ENCODE measurements at places on chromosomes 11 and 22.

DNA sequence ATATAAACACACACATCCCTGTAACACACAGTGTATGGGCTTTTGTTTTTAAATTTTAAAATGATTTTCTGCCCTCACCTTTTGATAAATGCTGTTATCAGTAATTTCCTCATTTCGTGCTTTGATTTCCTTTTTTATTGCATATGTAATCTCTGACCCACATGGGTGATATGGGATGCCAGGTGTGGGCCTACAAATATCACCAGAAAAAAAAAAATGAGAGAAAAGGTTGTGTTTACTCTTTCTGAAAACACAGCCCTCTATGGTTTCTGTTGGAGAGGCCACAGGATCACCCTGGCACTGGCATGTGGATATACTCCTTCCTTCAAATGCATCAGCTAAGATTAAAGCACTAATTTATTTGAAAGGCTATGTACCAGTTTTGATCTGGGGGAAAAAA, 17.0 kb downstream of the DRD2 start:
- DNase-seq, result no peak

DNA sequence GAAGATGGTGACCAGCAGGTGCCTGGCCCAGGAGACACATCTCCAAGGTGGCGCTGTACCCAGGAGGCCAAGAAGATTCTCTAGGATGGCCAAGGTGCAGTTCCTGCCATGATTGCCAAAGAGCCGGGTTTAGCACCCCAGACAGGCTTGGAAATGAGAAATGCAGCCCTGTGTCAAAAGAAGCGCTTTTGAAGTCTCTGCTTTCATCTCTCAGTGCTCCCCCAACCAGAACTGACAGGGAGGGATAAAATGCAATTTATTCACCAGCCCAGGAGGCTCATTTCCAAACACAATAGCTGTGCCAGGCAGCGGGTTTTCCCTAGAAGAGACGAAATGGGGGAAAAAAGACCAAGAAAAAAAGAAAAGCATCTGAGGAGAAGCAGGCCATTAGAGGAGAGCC, 195.9 kb upstream of the NCAM1 start:
- DNase-seq, result no peak

DNA sequence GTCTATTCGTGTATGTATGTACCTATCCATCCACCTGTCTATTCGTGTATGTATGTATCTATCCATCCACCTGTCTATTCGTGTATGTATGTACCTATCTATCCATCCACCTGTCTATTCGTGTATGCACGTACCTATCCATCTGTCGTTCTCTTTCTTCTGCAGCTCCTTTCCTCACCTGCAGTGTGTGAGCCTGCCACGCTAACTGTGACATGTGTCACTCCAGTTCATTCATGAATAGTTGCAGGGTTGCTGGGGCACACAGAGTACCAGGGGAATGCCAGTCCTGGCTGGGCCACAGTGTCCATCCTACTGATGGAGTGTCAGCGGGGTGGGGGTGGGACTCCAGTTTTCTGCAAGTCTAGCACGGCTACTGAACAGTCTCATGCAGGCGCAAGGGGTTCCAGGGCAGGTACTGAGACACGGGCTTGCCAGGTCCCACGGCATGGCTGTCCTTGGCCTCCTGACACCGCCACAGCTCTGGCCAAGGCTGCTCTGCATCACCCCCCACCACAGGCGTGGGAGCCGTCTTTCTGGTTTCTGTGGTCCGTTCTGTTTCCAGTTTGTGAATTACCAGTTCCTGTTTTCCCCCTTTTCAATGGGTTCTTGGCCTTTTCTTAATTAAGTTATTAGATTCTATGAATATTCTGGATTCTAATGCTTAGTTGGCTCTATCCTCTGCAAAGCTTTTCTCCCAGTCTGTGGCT, 88.8 kb upstream of the CLDN5 start:
- DNase-seq, result no peak

- DNase-seq, result peak; percentile 3
These were observed 34.8 kb downstream of the TSG101 start for GRCh38 chr11:18491924-18492323.

DNA sequence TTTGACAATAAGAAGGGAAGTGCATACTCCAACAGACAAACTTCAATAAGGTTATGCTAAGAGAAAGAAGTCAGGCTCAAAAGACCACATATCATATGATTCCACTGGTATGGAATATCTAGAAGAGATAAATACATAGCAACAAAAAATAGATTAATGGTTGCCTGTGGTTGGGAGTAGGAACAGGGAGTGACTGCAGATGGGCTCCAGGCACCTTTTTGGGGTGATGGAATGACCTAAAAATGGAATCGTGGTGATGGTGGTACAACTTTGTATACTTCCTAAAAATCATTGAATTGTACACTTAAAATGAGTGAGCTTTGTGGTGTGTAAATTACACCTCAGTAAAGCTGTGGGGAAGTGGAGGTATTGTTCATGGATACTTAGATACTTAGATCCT, 29.0 kb upstream of the RAG2 start:
- DNase-seq, result no peak

DNA sequence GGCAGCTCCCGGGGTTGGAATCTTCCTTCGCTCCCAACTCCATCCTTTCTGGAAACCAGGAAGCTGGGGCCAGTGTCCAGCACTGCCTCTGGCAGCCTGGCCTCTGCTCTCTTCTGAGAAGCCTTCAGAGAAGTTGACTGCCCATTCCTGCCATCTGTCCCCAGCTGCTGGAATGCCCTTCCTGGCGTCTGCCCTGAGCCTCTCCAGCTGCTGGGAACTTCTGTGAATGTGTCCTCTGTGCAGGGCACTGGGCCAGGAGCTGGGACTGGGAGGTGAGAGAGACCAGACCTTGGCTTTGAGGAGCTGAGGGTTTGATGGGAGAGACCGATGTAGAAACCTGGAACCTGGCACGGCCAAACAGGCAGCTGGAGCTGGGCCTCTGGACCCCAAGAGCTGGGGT, 5.9 kb upstream of the SOX10 start:
- DNase-seq, result no peak

GRCh38 chr11:35144136-35144741, 5.3 kb downstream of the CD44 start:
- peak; percentile 91 for DNase-seq

GRCh38 chr11:76026862-76027261, 179.4 kb downstream of the WNT11 start:
- no peak for DNase-seq

GRCh38 chr11:95361180-95361579, 130.2 kb upstream of the SESN3 start:
- DNase-seq, result no peak

- DNase-seq, result no peak
These were observed 83.8 kb upstream of the BID start for GRCh38 chr22:17858033-17858432.

DNA sequence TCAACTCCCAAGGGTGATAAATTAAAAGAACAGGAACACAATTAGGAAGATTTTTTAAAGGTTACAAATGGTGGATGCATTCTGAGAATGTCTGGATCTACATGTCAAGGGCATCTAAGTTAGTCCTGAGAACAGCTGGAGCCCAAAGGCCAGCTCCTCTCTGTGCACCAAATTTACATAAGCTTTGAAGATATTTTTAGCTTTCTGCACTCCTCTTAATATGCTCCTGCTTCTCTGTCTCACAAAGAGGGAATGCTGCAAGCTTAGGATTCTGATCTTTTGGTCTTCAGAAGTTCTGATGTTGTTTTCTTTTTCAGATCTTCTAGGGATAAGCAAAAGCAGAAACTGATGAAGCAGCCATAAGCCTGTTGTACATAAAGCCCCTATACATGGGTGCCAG, 309.8 kb upstream of the NCAM1 start:
- DNase-seq, result no peak

DNA sequence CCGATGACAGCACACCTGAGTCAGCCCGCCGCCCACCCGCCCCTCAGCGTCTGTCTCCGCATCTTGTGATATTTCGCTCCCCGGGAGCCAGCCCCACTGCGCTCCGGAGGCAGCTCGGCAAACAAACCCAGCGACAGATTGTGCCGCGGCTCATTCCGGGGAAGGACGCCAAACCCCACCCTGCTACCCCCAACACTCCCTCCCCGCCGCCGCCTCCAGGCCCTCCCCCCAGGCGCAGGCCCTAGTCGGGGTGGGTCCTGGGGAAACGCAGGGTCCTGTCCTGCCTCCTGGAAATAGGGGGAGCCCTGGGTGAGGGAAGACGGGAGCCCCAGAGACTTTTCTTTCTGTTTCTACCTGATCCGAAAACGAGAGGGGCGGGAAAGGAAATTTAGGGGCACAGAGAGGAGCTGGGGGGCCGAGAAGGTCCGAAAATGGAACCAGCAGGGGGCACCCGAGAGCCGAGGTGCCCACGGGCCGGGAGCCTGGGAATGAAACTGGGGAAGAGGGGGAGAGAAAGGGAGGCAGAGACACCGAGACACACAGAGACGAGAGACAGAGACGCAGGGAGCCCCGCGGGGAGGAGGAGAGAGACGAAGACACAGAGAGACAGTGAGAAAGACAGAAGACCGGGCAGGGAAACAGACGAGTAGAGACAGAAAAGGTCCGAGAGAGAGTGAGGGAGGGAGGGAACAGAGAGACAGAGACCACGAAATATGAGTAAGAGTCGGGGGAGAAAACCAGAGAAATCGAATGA, 1.7 kb upstream of the RTN4RL2 start:
- DNase-seq, result peak; percentile 52

- no peak for DNase-seq
These were observed 21.2 kb downstream of the RFPL2 start for GRCh38 chr22:32183625-32184024.

- DNase-seq, result peak; percentile 47
These were observed 90.8 kb upstream of the SHANK2 start for GRCh38 chr11:71342951-71343827.

DNA sequence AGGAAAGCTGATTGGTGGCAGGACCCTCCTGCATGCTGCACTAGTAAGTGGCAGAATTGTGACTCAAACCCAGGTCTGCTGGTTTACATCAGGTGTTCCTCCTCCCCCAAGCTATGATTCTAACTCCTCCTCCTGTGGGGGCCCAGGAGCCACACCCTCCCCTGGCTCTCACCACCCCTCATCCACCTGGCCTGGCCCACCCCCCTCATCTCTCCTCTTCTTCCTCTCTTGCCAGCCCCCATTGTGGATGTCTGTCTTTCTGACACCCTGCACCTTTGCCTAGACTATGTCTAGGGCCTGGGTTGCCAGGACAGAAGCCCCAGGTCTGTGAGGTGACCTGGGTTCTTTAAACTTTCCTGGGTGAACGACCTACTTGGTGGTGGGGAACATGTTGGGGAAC, 59.9 kb downstream of the GRIK4 start:
- no peak for DNase-seq

GRCh38 chr11:12503039-12503484, 125.7 kb downstream of the PARVA start:
- no peak for DNase-seq

- DNase-seq, result no peak
These were observed 12.9 kb downstream of the GAL3ST1 start for GRCh38 chr22:30561402-30562189.

GRCh38 chr11:110467556-110467955, 37.8 kb downstream of the FDX1 start:
- DNase-seq, result no peak

- no peak for DNase-seq
These were observed 12.0 kb downstream of the ALG8 start for GRCh38 chr11:78127403-78127802.

DNA sequence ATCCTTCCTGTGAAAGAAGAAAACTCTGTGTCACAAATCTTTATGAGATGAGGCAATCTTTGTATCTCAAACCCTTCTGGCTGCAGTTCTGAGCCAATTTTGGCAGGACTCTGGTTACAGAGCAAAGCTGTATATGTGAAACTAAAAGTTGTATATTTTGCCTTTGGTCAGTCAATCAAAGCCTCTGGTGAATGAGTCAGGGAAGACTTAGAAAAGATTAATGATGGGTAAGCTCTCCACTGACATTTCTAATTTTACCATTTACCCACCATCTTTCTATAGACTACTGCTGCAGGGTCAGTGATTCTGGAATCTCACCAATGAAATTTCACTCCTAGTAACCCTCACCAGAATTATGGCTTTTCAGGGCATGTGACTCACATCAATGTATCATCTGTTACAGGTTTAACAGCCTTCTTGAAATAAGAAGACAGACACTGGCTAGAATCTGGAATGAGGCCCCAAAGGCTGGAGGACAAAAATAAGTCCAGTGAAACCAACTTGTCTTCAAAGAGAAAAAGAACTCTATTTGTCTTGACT, 43.3 kb downstream of the USP35 start:
- peak; percentile 27 for DNase-seq

Data from ELR (cell line).